ENCODE measurements at places on chromosomes 13 and 19.

- DNase-seq: no peak
Measured at GRCh38 chr13:76790526-76790925, 95.7 kb downstream of the KCTD12 start.

- no peak for DNase-seq
Measured at GRCh38 chr19:54482889-54483288, 9.8 kb upstream of the CDC42EP5 start.

DNA sequence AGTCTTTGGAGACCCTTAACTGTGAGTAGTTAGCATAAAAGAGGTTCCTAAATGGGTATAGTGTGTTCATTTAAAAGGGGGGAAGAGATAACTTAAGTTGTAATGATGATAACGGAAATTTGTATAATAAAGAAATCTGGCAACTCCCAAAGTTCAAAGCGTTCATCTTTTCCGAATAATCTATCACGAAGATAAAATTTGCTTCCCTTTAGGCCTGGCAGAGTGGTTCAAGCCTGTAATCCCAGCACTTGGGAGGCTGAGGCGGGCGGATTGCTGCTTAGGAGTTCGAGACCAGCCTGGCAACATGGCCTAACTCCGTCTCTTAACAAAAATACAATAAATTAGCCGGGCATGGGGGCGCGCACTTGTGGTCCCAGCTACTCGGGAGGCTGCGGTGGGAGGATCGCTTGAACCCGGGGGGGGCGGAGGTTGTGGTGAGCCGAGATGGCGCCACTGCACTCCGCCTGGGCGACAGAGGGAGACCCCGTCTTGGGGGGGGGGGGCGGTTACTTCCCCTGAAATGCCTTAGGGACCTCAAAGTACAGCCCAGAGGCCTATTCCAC lies 934 bp downstream of the N4BP2L2 start:
- no peak for DNase-seq

- DNase-seq: no peak
Measured at GRCh38 chr19:7477758-7478157, 11.1 kb downstream of the PEX11G start.
